ENCODE measurements at places on chromosomes 16 and 17.

- H3K36me3 ChIP-seq, result no peaks in the 10 kb centered on the region
- H3K27me3 ChIP-seq, result peaks cover 5% of the 10 kb centered on the region
- DNase-seq, result no peak
- H3K27ac ChIP-seq, result no peak overlapping the region
- H3K4me1 ChIP-seq, result peaks cover 12% of the 10 kb centered on the region
Measured at GRCh38 chr17:78904371-78904770, 1.4 kb upstream of the CEP295NL start.

DNA sequence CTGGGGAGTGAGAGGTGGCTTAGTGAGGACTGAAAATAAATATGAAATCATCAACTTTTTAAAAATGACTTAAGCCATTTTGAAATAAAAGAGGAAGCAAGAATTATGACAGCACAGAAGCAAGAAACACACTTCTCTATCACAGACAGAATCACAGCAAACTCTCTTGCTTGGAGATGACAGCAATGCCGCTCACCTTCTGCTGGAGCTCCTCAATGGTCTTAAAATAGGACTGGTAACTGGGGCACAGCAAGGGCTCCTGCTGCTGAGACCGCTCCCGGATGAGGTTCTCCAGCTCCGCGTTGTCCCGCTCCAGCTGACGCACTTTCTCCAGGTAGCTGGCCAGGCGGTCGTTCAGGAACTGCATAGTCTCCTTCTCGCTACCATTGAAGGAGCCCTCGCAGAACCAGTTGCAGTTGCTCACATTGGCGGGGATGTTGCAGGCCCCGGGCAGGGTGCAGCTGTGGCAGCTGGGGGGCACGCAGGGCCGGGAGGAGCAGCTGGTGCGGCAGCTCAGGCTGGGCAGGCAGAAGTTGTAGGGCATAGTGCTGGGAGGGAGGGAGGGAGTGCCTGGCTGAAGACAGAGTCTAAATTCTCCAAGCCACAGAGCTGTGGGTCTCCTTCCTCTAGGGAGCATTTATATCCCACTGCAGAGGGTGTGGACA is at the start of gene KRT31:
TSS of gene KRT31 (minus strand) at position 613 of the 665 bp plus-strand sequence. CDS start at position 544, 69 bp downstream.
- H3K4me3 ChIP-seq, result no peak within 1 kb of the TSS
- H3K27me3 ChIP-seq, result peaks cover 5% of the 10 kb centered on the region
- no peak for DNase-seq
- peaks cover 1% of the 10 kb centered on the region for H3K4me1 ChIP-seq
- H3K27ac ChIP-seq, result no peak within 1 kb of the TSS

GRCh38 chr17:29388937-29389336 is 1.2 kb upstream of the TAOK1 start:
- no peak for DNase-seq
- no peaks in the 10 kb centered on the region for H3K27me3 ChIP-seq
- H3K4me1 ChIP-seq, result peaks cover 35% of the 10 kb centered on the region
- no peak overlapping the region for H3K4me3 ChIP-seq

- H3K4me3 ChIP-seq, result no peak overlapping the region
- H3K4me1 ChIP-seq, result peaks cover 45% of the 10 kb centered on the region
- H3K27ac ChIP-seq, result peak overlapping the region; percentile 12
- H3K36me3 ChIP-seq, result peaks cover 54% of the 10 kb centered on the region
- H3K27me3 ChIP-seq, result no peaks in the 10 kb centered on the region
Measured at GRCh38 chr17:59778996-59779395, 71.5 kb downstream of the VMP1 start.

DNA sequence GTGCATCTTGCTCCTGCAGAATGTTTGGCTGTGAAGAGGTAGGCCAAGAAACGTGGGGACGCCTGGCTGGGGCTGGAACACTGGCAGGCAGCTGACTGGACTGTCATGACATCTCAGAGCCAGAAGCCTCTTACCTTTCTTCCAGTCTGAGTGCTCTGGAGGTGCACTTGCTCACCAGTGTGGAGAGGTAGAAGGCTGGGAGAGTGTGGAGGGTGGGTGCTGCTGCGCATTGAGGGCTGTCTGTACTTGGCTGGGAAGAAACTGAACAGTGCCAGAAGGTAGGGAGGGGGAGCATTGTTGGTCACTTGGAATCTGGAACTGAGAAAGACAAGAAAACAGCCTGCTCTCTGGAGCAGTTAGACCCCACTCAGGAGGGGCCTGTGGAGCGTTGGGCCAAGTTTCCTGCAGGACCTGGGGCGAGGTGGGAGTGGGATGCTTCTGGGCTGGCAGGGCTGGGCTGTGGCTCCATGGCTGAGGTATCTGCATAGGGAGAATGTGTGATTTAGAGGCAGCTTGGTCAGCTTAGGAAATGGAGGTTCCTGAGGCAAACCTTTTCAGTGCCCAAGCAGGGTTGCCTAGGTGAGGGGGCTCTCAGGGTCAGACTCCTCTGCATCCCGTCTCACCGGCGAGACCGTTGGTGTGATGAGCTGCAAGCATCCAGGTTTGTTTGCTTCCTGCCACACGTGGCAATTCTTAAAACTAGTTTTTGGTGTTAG is 55.1 kb downstream of the KSR1 start:
- H3K4me3 ChIP-seq, result no peak overlapping the region
- no peak overlapping the region for H3K27ac ChIP-seq
- H3K4me1 ChIP-seq, result peaks cover 16% of the 10 kb centered on the region
- no peaks in the 10 kb centered on the region for H3K27me3 ChIP-seq

- no peak overlapping the region for H3K27ac ChIP-seq
- no peaks in the 10 kb centered on the region for H3K36me3 ChIP-seq
- no peak for DNase-seq
- no peak overlapping the region for H3K4me3 ChIP-seq
- H3K4me1 ChIP-seq, result peaks cover 20% of the 10 kb centered on the region
Measured at GRCh38 chr16:56645838-56646237, 5.8 kb upstream of the MT1B start.

- H3K36me3 ChIP-seq, result no peaks in the 10 kb centered on the region
- no peak for DNase-seq
- no peak overlapping the region for H3K4me3 ChIP-seq
Measured at GRCh38 chr16:78992001-78992400, 608.5 kb downstream of the MAF start.

All from activated CD8-positive, alpha-beta memory T cell treated with anti-CD3 and anti-CD28 coated beads, Interleukin-2, amount 10 ng/mL, durations not matched to agents 7 days and 5 days (primary cell).